SW480 (cell line): ENCODE measurements at places on chromosomes 1 and 21.

DNA sequence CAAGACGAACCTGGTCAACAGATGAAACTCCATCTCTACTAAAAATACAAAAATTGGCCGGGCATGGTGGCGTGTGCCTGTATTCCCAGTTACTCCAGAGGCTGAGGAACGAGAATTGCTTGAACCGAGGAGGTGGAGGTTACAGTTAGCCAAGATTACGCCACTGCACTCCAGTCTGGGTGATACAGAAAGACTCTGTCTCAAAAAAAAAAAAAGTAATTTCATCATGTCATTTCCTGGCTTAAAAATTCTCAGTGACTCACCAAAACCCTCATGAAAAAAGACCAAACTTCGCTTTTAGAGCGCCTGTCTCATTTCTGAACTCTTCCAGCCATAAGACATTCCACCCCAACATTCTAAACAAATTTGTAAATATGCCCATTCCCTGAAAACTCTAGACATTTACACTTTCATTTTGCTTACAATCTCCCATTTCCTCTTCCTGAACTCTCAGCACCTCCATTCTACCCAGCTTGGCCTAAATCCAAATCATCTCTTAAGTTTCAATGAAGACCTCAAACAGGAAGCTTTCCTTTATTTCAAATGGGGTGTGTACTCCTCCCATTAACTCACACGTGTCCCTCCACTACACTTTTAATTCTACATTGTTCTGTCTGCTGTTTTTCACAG, 50.5 kb upstream of the PRRC2C start:
- DNase-seq = no peak

DNA sequence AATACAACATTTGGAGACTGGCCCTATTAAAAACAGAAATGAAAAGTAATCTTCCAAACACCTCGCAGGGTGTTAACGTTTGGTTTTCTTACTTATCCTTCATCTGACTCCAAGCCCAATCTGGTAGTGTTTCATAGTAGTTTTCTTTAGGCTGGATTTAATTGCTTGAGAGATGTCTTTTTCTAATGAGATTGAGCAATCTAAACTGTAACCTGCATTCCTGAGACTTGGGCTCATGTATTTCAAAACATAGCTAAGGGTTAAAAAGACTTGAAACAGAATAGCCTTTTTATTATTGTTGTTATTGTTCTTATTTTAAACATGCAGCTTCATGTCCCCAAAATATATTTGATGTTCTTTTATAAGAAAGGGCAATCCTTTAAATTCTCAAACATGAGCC, 278.9 kb downstream of the TGFB2 start:
- DNase-seq = no peak

DNA sequence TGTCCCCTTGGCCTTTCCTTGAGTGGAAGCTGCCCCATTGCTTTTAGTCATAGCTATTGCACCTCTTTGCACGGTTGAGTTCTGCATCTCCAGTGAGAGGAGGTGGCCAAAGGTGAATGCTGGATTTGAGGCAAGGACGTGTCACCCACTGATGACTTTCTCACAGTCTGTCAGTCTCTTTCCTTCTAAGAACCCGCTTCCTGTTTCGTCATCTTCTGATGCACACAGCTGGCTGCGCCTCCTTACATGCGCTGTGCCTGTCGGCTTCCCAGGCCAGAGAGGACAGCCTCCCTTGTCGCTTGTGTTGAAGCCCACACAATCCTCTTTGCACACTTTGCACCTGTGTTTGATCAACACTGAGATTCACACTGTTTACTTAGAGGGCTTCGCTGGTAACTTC, 41.8 kb upstream of the PWP2 start:
- DNase-seq = no peak

GRCh38 chr1:6427441-6428390, 3.1 kb downstream of the ESPN start:
- peak; percentile 37 for DNase-seq

GRCh38 chr1:48235652-48236051, 13.1 kb downstream of the SLC5A9 start:
- DNase-seq = no peak

- DNase-seq = no peak
Observed at GRCh38 chr21:46017148-46017547, 35.6 kb downstream of the COL6A1 start.

GRCh38 chr1:4601941-4602340, 52.5 kb upstream of the AJAP1 start:
- no peak for DNase-seq

- DNase-seq = no peak
Observed at GRCh38 chr21:46091631-46092025, 6.3 kb upstream of the COL6A2 start.

DNA sequence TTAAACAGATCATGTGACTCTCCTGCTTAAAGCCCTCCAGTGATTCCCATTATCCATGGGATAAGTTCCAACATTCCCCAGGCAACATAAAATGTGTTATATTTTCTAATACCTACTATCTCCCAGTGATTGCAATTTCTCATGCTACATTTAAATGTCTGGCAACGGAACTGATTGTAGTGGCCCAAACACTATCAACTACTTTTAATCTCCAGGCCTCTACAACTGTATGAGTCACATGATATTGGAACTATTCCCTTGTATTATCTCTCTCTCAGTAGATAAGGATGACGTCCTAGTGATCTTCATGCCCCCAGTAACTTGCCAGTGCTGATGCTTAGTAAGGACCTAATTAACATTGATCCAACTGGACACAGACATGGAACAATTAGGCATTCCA, 49.9 kb downstream of the ERICH3 start:
- no peak for DNase-seq

- DNase-seq = peak; percentile 24
Observed at GRCh38 chr1:63537940-63538339, 14.6 kb downstream of the EFCAB7 start.

GRCh38 chr1:33724348-33724747, 139.5 kb upstream of the HMGB4 start:
- DNase-seq = no peak

DNA sequence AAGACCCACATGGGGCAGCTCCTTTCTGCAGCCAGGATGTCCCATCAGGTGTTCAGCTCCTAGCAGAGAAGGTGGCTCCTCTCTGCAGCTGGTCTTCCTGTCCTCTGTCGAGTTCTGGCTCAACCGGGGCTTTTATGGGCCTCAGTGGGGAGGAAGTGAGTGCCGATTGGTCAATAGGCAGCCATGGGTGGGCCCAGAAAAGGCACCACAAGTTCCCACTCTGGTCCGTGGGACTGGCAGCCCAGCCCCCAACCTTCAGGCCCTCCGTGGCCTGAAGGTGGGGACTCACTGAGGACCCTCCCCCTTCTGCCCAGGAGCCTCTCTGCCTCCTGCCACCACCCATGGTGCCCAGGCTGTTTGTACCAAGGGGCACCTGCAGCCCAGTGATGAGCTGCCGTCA, 161.7 kb upstream of the DUSP10 start:
- DNase-seq = no peak

DNA sequence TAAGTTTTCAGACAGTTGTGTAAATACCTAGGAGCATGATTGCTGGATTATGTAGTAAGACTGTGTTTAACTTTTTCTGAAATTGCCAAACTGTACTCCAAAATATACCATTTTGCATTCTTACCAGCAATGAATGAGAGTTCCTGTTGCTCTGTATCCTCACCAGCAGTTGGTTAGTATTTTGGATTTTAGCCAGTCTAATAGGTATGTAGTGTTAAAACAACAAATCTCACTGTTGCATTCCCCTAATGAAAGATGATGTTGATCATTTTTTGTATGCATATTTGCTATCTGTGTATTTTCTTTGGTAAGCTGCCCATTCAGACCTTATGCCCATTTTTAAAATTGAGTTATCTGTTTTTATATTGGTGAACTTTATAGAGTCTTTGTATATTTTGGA, 89.9 kb downstream of the RASAL2 start:
- no peak for DNase-seq

DNA sequence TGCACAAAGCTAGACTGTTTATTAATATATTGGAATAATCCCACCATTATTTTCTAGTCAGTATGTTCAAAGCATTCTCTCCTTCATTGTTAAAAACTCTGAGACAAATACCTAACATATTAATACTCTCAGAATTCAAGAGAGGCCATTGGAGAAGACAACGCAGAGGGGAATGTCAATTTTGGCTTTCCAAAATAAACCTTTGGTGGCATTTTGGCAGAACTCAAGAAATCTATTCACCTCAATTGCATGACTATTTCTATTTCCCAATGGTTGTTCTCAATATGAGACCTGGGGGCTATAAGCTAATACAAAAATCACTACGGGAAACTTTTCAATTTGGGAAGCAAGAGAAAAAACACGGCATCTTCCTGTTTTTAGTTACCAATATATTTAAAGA, 58.5 kb downstream of the RUSC1 start:
- no peak for DNase-seq

DNA sequence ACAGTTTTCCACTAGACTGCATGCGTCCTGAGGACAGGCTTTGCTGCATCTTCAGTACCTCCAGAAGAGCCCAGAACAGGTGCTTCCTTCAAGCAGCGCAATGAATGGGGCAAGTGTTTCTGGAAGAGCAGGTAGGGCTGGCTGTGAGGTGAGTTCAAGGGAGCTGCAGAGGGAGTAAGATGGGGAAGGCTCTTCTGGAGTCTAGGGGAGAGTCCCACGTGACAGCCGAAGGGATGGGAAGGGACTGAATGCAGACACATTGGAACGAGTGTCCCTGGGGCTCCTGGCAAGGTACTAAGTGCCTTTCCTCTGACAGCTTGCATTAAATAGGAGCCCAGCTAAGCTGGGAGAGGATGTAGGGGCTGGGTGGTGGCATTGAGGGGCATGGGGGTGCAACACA, 84.2 kb downstream of the FAM78B start:
- DNase-seq = no peak

DNA sequence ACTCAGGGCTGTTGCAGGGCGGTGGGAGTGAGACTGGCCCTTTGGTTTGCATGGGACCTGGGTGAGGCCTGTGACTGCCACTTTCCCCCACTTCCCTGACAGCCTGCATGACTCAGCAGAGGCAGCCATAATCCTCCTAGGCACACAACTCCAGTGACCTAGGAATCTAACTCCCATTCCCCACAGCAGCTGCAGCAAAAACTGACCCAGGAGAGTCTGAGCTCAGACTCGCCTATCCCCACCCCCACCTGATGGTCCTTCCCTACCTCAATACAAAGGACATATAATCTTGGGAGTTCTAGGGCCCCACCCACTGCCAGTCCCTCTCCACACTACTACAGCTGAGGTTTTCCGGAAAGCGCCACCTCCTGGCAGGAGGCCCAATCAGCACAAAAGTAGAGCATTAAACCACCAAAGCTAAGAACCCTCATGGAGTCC, 26.7 kb downstream of the NDC1 start:
- DNase-seq = peak; percentile 8

DNA sequence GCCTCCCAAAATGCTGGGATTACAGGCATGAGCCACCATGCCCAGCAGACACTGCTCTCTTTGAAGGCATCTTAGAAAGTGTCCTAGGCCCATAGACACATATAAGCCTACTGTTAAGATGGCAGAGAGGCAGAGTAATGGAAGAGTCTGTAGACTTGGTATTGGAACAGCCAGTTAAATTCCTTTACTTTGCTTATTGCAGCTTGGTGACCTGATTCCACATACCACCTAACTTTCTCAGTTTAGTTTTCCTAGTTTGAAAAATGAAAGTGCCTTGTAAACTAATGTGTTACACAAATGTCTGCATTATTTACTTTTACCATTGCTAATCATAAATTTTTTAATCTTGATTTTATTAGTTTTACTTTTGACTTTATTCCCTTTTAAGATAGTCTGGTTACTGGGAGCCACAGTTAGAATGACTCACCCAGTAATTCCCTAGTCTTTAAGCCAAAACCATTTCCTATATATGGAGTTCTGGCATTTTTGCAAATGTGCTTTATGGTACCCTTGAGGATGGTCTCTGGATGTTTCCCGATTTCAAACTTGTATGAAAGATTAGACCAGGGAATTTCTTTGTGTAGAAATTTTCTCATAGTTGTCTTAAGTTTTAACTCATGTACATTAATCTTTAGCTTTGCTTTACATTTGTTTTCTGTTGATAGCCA, 6.4 kb downstream of the SMAP2 start:
- no peak for DNase-seq

- DNase-seq = no peak
Observed at GRCh38 chr1:162699366-162699765, 67.1 kb downstream of the DDR2 start.

DNA sequence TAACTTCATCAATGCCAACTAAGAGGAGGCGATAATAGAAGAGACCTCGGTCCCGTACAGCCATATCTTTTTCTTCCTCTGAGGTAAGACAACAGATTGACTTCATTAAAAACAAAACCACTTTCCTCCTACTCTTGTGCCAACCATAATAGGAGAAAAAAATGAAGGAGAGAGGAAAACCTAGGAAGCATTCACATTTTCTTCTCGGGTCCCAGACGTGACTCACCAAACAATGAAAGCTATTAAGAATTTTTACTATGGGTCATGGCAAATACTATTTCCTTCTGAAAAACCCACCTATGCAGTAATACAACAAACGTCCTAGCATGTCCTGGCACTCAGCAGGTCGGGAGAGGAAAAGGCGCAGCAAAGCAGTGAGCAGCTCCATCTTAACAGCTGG, 8.6 kb upstream of the BCL2L15 start:
- no peak for DNase-seq

GRCh38 chr1:43786960-43787359, 79.6 kb downstream of the ST3GAL3 start:
- no peak for DNase-seq

DNA sequence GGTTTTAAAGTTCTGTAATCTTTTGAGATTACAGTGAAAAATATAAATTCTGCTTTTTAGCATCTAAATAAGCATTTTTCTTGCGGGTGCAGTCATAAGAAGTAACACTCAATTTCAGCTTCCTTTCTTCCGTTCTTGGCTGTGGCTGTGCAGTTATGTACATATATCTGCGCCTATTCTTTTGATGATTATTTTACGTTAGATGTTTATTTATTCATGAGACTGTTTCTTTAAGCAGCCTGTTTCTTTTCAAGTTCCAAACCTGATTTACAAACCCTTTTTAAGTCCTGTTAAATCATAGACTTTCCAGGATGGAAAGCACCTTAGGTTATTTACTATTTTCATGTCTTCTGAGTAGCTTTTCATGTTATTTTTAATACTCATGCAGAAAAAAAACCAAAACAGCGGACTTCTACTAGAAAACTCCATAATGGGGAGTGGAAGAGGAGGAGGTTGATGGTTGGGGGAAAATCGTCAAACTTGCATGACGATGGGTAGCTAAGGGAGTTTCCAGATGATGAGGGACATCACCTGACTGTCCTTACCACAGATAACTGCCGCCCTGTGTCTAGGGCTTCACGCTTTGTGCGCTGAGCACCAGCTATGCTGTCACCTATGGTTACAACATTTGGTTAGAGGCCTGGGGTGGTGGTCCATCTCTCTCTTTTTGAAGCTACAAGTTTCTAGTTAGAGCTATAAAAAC, 2.6 kb downstream of the PRDM2 start:
- DNase-seq = no peak
